ENCODE measurements at places on chromosomes 7 and 10.
A peak's percentile ranks its signal among the peaks of the same experiment; 100 is the strongest.

DNA sequence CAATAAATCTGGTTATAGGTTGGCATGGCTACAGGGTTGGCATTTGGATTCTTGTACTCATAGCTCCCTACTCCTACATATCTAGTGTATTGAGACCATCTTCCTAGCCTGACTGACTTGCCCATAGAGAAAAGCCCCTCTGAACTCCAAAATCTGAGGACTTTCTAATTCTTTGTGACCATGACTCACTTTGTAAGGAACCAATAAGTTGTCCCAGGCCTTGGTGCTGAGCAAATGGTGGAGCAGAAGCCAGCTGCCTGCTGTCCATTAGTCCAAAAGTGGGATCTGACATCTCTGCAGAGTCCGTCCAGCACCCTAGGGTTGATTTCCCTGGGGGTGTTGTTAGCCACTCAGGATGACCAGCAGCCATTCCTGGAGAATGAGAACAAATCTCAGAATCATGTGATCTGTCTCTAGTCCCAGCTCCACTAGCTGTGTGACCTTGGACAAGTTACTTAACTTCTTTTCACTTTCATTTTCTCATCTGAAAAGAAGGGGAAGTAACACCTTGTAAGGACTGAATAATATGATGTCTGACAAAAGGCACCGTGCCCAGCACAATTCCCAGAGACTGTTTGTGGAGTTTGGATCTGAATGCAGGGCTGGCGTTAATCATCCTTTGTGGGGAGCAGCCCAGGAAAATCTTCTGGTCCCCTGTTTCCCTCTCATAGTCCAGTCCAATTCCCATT, 44.1 kb downstream of the MTURN start:
- DNase-seq, result no peak

DNA sequence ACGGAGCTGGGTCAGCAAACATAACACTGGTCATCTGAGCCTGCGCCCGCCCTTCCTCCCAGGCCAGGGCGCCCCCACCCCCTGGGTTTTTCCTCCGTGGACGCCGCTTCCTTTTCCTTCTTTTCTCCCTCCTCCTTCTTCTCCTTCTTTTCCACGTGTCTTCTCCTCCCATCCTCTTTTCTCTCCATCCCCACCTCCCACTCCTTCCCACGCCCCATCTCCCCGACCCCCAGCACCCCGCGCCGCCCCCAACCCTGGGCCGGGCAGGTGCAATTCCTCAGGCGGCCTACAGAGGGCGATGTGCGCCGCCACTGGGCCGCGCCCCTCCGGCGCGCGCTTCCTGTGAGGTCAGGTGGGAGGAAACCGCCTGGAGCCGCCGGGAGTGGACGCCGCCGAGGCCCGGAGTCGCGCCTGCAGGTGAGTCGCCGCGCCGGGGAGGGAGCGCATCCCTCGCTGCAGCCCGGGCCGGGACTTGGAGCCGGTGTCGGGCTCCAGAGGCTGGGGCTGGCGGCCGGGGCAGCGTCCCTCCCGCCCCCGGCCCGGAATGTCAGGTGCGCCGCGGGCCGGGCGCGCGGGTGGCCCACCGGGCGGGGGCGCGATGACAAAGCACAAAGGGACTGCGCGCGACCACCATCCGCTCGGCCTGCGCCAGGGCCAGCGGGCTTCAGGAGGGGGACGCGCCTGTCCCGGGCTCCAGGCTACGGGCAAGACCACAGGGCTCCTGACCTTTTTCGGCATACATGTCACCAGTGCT, at the start of gene FAM241B:
Gene FAM241B (plus strand): TSS at position 351 of the 754 bp plus-strand sequence. CDS start 1,497 bp downstream, outside the sequence.
- DNase-seq, result peak; percentile 47

- no peak for DNase-seq
Observed at GRCh38 chr7:31004393-31004792, 40.6 kb downstream of the GHRHR start.

DNA sequence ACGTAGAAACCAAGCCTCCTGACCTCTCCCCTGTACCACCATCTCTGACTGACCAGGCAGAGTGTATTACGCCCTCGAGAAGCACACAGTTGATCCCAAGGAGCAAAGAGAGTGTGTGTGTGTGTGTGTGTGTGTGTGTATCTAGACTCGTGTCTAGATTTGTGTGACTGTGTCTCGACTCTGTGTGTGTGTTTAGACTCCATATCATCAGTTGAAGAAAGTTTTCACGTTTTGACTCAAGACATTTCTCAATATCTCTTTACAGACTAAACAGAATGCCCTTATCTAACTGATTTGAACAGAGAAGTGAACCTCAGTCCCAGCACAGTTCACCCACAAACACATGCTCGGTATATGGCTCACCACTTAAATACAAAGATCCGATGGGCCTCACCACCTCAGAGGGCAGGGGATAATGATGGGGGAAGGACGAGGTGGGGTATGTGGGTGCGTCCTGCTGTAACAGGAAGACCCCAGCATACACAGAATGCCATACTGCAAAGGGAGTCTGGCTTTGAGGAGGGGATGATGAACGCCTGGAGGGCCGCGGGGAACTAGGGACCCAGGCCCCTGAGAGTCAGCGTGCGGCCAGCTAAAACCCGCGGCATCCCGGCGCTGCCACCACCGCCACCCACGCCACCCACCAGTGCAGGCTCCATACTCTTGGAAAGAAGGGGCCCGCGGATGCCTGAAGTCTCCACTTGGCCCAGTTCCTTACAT, 780 bp downstream of the ALDH18A1 start:
- no peak for DNase-seq

- DNase-seq, result no peak
Observed at GRCh38 chr10:21527598-21528235, 2.2 kb upstream of the SKIDA1 start.

DNA sequence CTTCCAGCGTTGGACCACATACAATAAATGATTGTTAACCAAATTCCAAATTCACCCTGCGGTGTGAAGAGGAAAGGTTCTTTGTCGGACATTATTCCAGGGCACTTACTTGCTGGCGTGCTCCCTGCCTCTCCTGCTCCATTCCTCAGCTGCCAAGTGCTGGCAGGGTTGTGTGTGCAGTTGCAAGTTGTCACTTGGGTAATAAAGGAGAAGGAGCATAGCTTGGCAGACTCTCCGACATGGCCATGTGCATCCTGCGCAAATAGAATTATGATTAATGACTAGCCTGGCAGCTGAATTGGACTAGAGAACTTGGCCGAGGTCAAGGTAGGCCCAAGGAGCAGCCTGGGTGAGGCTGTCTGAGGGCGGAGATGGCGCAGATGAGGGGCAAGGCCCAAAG, 92.3 kb upstream of the ELMO1 start:
- no peak for DNase-seq

DNA sequence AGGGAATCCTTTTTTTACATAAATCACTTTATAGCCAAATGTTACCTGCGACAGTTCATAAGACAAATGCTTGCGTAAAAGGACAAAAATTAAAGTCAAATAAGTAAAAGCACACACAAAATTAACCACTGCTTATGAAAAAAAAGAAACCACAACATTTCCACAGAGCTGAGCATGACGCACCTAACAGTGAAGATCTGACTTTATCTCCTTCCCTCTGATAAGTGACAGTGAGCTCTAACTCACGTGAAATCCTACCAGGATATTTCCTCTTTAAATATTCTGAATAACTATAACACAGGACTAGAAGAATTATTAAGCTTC, 225.5 kb downstream of the SFMBT2 start:
- no peak for DNase-seq

DNA sequence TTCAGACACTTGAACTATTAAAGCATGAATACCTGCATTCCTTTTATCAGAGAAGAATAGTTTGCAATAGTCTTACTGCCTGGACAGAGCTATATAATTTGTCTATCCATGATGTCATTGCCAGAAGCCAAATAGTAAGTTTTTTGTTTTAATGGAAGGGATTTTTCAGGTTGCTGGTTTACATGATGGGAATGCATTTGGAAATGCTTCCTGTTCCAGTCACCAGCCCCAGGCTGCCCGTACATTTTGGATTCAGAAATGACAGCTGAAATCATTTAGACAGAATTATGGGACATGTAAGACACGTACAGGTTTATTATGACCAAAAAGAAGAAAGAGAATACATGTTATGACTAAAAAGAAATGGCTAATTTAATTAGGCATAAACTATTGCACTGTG, 293.1 kb downstream of the CDK14 start:
- no peak for DNase-seq

DNA sequence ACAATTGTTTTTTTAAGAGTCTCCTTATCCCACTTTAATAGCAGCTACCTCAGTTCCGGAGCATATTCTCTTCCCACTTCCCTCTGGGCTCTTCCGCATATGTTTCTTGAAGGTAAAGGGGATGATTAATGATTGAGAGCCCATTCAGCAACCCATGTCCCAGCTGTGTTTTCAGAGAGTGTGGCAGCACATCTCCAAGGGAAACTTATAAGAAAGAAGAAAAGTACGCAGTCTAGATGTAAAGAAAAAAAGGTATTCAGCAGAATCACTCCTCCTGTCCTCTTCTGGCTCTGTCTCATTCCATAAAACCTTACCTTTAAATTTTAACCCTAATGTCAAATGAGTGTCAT, 9.7 kb upstream of the ANKRD7 start:
- DNase-seq, result no peak

GRCh38 chr7:115585015-115585718, 445.4 kb downstream of the TFEC start:
- no peak for DNase-seq

GRCh38 chr7:35624299-35625186, 70.4 kb downstream of the HERPUD2 start:
- peak; percentile 3 for DNase-seq

GRCh38 chr10:86163522-86164173, 202.9 kb downstream of the GRID1 start:
- no peak for DNase-seq
